ENCODE measurements at places on chromosomes 16 and 17.

DNA sequence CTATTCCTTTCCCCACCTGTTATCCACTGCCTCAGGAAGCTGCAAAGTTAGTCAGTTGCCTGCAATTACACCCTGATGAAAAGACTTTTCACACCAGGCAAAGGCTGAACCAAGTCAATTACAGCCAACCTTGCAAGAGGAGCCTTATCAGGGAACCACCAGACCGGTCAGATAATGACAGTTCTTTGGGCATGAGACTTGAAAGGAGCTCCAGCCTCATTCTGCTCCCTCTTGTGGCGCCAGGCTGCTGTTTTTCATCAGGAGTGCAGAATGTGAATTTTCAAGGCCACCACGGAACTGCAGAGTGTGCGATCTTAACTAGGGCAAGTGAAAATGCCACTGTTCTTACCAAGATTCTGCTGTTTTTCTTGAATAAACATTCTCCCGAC lies 22.5 kb downstream of the DNAI2 start:
- peak; percentile 49 for DNase-seq

- DNase-seq = no peak
Measured at GRCh38 chr17:57412520-57413096, 156.3 kb downstream of the MSI2 start.

DNA sequence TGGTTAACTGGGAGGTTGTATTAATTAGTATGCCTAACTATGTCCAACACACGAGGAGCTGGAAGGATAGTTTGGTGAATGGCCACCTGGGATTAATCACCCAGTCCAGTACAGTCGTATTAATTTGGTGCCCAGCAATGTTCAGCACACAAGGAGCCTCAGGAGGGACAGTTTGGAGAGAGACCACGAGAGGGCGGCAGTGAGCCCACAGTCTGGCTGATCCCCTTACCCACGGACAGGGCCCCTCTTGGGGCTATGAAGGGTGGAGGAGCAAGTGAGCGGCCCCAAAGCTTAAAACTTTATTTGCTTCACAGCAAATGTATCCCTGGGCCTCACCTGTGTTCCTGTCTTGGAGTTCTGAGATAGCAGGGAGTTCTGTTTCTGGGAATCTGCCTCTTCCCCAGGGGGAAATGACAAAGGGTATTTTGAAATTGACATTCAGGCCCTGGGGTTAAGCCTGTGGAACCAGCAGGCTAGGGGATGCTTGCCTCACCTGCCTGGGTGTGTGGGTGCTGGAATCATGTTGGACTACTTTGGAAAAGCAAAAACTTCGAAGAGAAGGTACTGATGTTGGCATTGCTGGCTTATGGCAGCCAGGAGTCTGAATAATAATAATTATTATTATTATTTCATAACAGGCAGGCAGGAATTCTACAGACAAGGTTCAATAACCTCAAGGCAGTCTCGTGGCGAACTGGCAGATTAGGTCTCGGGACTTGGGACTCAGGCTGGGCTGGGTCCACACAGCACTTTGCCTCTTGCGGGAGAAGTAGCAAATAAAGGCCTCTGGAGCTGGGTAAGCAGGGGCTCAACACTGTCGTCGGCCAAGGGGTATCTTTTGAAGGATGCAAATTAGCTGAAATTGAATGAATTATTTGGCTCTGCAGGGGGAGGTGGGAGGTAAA lies 227.6 kb upstream of the ASIC2 start:
- DNase-seq = peak; percentile 9

DNA sequence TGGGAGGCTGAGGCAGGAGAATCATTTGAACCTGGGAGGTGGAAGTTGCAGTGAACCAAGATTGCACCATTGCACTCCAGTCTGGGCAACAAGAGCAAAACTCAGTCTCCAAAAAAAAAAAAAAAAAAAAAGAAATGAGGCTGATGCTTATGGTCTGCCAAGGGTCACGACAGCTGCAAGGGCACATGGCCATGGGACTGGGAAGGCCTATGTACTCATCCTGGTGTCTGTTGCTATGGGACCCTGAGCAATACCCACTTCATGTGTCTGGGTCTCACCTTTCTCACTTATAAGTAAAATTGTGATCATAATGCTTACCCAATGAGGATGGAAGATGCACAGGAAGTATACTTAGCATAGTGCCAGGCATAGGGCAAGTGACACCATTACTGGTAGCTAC lies 16.6 kb downstream of the MIEF2 start:
- DNase-seq = no peak

DNA sequence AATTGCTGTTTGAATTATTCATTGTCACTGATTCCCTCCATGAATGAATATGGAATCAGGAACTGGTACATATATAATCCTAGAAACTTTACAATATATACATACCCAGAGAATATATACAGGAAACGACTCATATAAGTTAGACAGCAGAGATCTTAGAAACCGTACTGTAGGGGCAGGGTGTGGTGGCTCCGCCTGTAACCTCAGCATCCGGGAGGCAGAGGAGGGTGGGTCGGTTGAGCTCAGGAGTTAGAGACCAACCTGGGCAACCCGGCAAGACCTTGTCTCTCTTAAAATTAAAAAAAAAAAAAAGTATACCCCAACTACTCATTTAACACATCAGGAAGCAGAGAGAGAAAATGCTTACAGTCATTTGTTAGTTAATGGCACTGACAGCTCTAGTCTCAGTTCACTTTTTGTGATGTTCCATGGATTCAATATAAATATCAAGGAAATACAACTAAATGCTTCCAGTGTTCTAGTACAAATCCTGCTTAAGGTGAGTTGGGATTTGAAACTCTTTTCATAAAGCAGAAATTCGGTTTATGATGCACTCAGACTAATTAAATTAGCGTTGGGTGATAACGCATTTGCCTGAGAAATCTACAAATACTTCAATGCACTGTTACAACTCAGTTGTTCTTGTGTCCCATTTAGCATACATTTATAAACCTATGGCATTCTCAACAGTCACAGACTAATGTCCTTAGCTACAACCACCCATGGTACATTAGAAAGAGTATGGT lies 5.6 kb downstream of the GLG1 start:
- no peak for DNase-seq

- no peak for DNase-seq
Measured at GRCh38 chr16:2250652-2251295, 613 bp downstream of the ECI1 start.

GRCh38 chr16:75758215-75758614 lies 31.9 kb upstream of the CPHXL start:
- no peak for DNase-seq

- no peak for DNase-seq
Measured at GRCh38 chr16:23700093-23700492, 12.9 kb downstream of the ERN2 start.

GRCh38 chr17:59892251-59892923 lies 356 bp downstream of the TUBD1 start:
- no peak for DNase-seq

DNA sequence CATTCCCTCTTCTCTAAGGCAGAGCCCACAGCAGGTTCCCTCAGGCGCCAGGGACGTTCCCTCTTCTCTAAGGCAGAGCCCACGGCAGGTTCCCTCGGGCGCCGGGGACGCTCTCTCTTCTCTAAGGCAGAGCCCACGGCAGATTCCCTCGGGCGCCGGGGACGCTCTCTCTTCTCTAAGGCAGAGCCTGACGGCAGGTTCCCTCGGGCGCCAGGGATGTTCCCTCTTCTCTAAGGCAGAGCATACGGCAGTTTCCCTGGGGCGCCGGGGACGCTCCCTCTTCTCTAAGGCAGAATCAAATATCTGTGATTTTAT lies 24.3 kb downstream of the ACSF3 start:
- DNase-seq = no peak

GRCh38 chr16:55037046-55037445 lies 106.4 kb downstream of the IRX5 start:
- no peak for DNase-seq

DNA sequence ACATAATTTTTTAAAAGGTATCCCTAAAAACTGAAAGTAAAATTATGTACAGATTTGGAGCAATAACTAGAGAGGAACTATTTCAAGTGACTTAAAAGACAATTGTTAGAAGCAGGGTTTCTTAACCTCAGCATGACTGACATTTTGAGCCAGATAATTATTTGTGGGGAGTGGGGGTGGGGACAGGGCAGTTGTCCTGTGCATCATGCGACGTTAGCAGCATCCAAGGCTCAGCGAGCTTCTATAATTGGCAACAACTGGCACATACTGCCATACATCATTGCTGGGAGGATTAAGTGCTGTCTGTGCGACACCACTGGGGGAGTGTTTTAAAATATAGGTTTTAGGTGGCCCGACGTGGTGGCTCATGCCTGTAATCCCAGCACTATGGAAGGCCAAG lies 27.1 kb downstream of the GABARAPL2 start:
- DNase-seq = no peak

DNA sequence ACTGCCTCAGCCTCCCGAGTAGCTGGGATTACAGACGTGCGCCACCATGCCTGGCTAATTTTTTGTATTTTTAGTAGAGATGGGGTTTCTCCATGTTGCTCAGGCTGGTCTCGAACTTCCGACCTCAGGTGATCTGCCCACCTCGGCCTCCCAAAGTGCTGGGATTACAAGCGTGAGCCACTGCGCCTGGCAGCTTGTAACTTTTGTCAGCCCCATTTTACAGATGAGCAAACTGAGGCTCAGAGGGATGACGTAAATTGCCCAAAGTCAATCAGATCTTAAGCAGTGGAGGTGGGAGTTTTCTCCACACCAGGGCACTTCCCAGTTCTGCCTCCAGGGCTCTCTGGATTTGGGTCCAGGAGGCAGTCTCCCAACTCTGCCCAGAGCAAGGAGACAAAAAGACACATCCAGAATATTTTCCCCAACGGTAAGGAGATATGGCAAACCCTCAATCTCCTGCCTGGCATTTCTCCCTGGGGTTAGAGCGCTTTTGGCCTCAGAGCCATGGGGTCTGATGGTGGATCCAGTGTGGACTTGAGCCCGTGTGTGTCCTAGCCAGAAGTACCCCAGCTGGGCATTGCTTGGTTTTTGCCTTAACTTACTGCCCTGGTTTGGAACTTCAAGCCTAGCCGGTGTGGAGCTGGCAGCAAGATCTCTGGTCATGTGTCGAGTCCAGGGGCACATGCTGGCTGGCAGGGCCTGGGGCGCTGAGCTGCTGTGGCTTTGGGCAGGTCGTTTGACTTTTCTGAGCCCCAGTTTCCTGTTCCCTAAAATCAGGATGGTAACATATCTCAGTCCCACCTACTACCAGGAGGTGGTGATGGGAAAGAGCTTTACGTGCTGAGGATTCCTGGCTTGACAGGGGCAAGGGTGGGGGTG lies 3.4 kb downstream of the ADAM11 start:
- DNase-seq = no peak

DNA sequence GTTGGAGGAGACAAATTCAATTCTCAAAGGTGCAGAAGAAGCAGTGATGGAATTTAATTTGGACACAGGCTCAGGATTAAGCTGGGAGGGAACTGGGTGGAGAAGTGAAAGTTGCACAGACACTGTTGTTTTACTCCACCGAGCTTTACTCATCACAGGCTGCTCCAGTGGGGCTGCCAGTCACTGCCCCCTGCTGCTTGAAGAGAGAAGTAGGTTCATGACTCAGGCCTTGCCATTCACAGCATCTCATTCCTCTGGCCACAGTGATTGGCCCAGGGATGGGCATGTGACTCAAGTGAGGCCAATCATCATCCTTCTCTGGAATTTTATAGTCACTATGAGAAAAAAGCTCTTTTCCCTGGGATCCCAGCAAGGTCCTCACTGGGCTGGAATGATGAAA lies 11.8 kb downstream of the GNAO1 start:
- peak; percentile 36 for DNase-seq

DNA sequence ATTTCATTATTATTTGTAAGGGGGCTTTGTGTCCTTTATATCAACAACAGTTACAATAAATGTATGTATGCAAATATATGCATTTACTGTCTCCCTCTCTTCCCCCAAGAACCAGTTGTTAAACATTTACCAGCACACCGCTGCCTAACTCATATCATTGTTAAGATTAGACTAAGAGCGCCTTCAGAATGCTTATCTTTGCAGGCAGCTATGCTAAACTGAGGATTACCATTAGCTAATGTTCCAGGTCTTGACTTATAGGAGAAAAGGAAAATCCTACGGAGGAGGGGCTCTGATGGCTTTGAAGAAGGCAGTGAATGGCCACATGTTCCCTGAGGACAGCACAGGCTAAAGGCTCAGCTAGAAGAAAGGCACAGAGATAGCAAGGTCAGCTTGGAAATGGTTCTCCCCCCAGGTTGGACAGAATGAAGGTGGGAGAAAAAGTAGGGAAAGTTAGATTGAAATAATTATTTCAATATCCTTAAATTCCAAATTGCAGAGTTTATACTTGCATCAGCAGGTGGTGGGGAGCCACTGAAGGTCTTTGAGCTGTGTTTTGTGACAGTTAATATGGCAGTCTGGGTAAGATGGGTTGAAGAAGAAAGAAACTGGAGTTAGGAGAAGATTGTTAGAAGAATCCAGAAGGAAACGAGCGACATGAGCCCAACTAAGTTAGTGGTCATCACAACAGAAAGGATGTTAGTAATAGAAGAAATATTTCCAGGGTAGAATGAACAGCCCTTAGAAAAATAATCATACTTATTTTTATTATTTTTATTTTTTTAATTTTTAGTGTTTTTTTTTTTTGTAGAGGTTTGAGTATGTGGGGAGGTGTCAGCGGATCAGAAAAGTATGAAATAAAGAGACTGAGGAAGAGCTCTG lies 87.0 kb upstream of the MAF start:
- DNase-seq = no peak

Data from NCI-H460 (cell line).